ENCODE measurements at places on chromosomes 11 and 22. TPM values are rescaled to one million over a fixed set of nuclear protein-coding genes. Genes with fewer than 3 reads are reported as not detected.

TNNT3 gene
- 11.9 TPM for polyA plus RNA-seq

CFAP300 gene
- 1.9 TPM for polyA plus RNA-seq

SLC22A9 gene
- polyA plus RNA-seq: 0.04 TPM

KCNK4 gene
- polyA plus RNA-seq: 0.09 TPM

OR2AG1 gene
- 0.07 TPM for polyA plus RNA-seq

SYCE3 gene
- polyA plus RNA-seq: not detected

DNA sequence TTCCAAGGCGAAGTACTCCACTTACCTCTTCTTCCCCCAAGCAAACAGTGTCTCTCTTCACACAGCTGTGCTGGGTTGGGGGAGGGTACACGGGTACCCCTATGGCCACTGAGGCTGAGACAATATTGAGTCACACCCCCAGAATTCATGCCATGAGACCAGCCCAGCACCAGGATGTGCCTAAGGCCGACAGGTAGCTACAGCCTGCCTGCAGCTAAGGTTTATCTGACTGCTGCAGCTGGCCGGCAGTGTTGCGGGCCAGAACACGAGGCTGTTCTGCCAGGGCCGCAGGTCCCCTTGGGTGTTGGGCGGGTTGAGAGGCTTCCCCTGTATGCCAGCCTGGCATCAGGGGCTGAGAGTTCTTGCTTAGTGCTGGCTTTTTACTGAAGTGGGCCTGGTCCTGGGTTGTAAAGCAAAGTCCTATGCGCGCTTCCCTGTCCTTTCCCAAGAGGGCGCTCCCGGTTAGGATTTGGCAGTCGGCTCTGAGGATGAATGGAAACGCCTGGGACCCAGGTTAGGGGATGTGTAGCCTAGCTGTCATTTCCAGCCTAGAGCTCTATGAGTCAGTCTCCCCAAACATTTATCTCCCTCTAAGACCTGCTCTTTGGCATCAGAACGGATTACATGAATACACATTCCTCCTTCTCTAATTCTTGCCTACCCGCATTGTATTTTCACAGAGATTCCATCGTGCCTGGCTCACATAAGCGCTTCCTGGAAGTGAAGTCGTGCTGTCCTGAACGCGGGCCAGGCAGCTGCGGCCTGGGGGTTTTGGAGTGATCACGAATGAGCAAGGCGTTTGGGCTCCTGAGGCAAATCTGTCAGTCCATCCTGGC lies 7.1 kb downstream of the USP18 start:
- no peak overlapping the region for H3K4me3 ChIP-seq
- no peak overlapping the region for H3K27ac ChIP-seq
- peak; percentile 72 for DNase-seq
- no peaks in the 10 kb centered on the region for H3K36me3 ChIP-seq

DNA sequence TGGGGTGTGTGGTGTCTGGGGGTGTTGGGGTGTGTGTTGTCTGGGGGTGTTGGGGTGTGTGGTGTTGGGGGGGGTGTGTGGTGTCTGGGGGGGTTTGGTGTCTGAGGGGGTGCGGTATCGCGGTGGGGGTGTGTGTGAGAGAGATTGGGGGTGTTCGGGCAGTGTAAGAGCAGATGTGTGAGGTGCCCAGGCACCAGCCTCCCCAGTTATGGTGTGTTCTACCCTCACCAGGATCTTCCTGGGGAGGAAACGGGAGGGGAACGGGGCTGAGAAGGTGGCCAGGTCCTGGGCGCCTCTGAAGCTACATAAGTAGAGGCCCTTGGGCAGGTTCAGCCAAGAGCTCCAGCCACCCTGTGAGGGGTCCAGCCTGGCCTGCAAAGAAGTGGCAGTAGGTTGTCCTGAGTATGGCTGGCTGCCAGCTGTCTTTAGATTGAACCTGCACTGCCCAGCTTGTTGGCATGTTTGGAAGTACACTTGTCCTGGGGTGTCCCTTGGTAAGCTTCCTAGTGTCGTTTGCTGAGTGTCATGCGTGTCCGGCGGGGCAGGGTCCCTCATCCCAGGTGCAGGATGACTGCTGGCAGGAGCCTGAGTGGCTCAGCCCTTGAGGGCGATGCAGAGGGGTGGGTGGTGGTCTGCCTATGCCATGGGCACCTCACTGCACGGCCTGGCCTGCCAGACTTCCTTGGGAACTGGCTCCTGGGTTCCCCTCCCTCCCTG lies 6.5 kb upstream of the TRMT2A start:
- H3K27ac ChIP-seq: no peak overlapping the region
- H3K27me3 ChIP-seq: no peaks in the 10 kb centered on the region
- H3K4me1 ChIP-seq: peaks cover 3% of the 10 kb centered on the region
- DNase-seq: no peak
- H3K36me3 ChIP-seq: peaks cover 79% of the 10 kb centered on the region

- H3K27me3 ChIP-seq: no peaks in the 10 kb centered on the region
- no peak overlapping the region for H3K27ac ChIP-seq
- DNase-seq: no peak
- peaks cover 13% of the 10 kb centered on the region for H3K36me3 ChIP-seq
Measured at GRCh38 chr11:44622721-44623258, 57.3 kb downstream of the CD82 start.

GRCh38 chr11:16169956-16170847 lies 186.1 kb downstream of the SOX6 start:
- DNase-seq: no peak
- no peak overlapping the region for H3K4me3 ChIP-seq
- H3K27me3 ChIP-seq: no peaks in the 10 kb centered on the region

- peaks cover 2% of the 10 kb centered on the region for H3K36me3 ChIP-seq
- no peak overlapping the region for H3K27ac ChIP-seq
- H3K4me3 ChIP-seq: no peak overlapping the region
Measured at GRCh38 chr11:78131956-78132355, 7.5 kb downstream of the ALG8 start.

DNA sequence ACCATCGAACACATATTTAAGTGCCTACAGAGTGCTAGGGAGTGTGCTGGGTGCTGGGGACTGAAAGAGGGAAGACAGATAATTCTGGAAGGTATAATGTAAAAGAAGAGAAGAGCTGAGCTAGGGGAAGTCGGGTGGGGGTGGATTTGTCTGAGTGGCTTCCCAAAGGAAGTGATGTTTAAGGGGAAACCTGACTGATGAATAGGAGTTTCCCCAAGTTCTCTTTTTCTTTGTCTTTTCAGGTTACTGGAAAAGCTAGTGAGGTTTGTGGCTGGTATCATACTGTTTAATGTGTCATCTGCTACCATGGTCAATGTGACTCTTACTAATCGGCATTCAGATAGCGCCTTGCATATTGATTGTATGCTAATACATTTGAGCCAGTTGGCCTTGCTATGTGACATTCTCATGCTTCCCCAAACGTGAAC lies 151.6 kb upstream of the MTMR2 start:
- no peaks in the 10 kb centered on the region for H3K27me3 ChIP-seq
- DNase-seq: no peak
- no peak overlapping the region for H3K27ac ChIP-seq
- H3K4me3 ChIP-seq: no peak overlapping the region

DNA sequence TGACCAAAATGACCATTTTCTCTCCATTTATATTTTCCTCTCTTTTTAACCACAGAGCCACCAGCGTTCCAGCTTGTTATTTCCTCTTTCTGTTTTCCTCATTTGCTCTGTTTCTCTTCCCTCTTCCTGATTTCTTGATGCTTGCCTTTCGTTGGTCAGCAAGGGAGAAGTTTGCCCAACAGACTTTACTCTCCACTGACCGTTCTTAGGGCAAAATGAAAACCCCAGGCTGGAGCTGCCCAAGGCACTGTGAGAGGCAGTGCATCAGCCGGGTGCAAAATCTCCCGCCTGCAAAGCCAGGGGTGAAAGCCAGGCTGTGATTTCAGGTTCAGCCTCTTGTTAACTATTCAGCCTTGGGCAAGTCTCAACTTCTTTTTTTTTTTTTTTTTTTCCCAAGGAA lies 26.1 kb upstream of the APLP2 start:
- no peak overlapping the region for H3K27ac ChIP-seq
- H3K4me1 ChIP-seq: no peaks in the 10 kb centered on the region
- H3K36me3 ChIP-seq: no peaks in the 10 kb centered on the region
- no peaks in the 10 kb centered on the region for H3K27me3 ChIP-seq

DNA sequence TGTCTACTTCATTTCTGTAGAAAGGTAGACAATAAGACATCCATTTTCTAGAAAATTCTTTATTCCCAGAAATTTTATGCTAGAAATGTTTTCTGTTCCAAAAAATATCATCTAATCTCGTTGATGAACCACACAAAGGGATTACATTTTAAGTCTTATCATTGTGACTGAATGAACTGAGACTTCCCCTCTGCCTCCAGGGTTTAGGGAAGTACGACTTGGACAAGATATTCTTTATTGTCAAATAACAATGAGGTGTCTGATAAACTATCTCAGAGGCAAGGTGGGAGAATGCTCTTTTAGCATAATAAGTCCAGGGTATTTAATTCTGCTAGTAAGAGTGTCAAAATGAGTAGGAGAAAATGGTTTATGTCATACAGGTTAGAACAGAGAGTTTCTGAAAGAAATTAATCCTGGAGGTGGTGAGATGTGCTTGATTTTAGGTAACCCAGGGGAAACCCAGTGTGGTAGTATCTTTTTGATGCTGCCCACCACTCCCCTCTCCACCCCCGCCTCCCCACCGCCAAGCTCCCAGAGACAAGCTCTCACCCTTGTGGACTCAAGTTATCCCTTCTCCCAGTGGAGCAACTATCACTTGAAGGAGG lies 100.6 kb downstream of the CD44 start:
- no peak for DNase-seq
- H3K36me3 ChIP-seq: no peaks in the 10 kb centered on the region
- H3K4me1 ChIP-seq: no peaks in the 10 kb centered on the region
- H3K27ac ChIP-seq: no peak overlapping the region

DNA sequence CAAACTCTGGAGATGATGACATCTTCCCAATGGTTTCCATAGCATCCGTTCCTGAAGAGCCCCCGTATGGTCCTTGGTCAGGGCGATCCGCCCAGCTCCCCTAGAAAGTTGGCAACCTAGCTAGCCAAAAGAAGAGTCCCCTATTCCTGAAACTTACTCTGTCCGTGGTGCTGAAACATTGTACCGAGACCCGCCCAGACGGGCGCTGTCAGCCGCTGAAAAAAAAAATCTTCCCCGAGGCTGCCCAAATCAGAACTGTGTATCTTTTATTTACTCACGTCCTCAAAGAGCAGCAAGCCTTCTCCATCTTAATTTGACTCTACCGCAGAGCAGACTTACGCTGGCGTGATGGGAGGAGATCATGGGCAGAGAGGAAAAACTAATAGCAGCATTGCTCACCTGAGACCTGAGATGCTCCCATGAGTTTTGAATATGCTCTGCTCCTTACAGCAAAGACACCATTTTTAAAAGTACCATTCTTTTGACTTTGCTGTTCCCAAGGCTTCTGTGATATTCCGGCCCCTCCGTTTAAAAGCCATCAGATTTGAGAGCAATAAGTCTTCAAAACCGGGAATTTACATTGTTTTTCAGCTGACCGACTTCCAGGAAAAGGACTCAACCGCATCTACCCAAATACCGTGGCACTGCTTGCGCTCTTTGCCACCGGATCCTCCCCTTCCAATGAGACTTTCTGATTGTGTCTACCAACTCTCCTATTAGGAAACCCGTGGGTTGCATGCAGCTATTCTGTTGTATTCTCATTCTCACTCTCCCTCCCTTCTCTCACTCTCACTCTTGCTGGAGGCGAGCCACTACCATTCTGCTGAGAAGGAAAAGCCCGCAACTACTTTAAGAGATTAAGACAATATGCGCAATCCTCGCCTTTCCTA lies at the start of gene SLC17A6:
Gene SLC17A6, plus strand, starts transcription at position 786 of the 890 bp plus-strand sequence. CDS start 153 bp downstream, outside the sequence.
- H3K4me1 ChIP-seq: no peaks in the 10 kb centered on the region
- DNase-seq: no peak
- no peaks in the 10 kb centered on the region for H3K36me3 ChIP-seq
- no peak within 1 kb of the TSS for H3K4me3 ChIP-seq

DNA sequence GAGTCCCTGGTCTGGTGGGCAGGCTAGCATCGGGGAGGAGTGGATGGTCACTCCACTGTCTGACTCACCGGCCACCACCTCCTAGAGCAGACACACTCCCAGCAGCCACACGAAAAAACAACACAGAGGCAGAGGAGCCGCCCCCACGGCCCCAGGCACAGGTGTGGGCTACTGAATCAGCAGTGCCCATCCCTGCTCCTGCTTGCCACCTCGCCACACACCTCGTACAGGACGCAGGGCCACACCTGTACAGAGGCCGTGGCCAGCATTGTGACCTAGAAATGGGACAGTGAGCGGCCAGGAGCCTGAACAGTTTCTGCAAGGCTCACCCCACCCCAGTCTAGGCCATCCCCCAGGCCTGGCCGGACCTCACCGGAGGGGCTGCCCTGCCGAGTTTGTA lies 14.0 kb downstream of the TRIM29 start:
- H3K36me3 ChIP-seq: no peaks in the 10 kb centered on the region
- H3K27ac ChIP-seq: no peak overlapping the region
- peaks cover 12% of the 10 kb centered on the region for H3K4me1 ChIP-seq
- H3K4me3 ChIP-seq: no peak overlapping the region
- no peaks in the 10 kb centered on the region for H3K27me3 ChIP-seq

- peaks cover 67% of the 10 kb centered on the region for H3K36me3 ChIP-seq
- no peaks in the 10 kb centered on the region for H3K27me3 ChIP-seq
- H3K4me3 ChIP-seq: no peak overlapping the region
- no peak for DNase-seq
Measured at GRCh38 chr22:50208939-50209892, 8.4 kb downstream of the SELENOO start.

GRCh38 chr11:1160231-1161101 lies 2.7 kb downstream of the MUC5AC start:
- no peak for DNase-seq
- no peak overlapping the region for H3K4me3 ChIP-seq
- H3K27me3 ChIP-seq: no peaks in the 10 kb centered on the region
- H3K36me3 ChIP-seq: no peaks in the 10 kb centered on the region
- no peak overlapping the region for H3K27ac ChIP-seq

GRCh38 chr11:49221112-49221511 lies 12.7 kb upstream of the FOLH1 start:
- H3K4me1 ChIP-seq: no peaks in the 10 kb centered on the region
- H3K36me3 ChIP-seq: no peaks in the 10 kb centered on the region
- no peak for DNase-seq
- no peaks in the 10 kb centered on the region for H3K27me3 ChIP-seq

DNA sequence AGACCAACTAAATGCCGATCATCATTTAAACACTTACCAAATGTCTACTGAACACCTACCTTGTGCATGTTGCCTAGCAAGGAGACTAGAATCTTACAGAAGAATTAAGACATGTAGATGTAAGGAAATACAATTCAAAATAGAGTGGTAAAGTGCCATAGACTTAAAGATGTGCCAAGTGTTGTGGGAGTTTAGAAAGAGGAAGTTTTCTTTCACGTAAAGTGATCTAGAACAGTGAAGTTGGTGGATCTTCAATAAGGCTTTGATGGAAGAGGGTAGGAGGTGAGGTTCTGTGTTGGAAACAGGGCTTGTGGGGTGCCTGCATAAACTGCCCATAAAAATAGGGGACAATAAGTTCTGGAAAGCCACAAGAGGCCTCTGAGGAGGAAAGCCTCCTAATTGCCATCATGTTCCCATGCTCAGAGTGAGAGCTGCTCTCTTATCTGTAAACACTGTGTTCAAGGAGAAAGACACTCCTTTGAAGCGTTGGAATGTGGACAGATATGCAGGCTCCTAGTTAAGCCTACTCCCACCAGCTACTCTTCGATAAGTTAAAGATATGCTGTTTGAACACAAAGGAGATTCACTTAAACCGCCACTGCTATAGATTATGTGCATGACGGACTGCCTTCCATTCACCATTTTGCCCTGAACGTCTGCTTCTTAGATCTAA lies 66.7 kb downstream of the HSD17B12 start:
- H3K27me3 ChIP-seq: no peaks in the 10 kb centered on the region
- peak; percentile 20 for DNase-seq
- H3K4me3 ChIP-seq: no peak overlapping the region
- peaks cover 6% of the 10 kb centered on the region for H3K36me3 ChIP-seq
- H3K4me1 ChIP-seq: no peaks in the 10 kb centered on the region
